ENCODE measurements at places on chromosomes 11 and 22.

- DNase-seq, result peak; percentile 12
Observed at GRCh38 chr11:76208438-76209374, 2.4 kb upstream of the WNT11 start.

GRCh38 chr11:106177311-106177710, 99.8 kb downstream of the AASDHPPT start:
- no peak for DNase-seq

DNA sequence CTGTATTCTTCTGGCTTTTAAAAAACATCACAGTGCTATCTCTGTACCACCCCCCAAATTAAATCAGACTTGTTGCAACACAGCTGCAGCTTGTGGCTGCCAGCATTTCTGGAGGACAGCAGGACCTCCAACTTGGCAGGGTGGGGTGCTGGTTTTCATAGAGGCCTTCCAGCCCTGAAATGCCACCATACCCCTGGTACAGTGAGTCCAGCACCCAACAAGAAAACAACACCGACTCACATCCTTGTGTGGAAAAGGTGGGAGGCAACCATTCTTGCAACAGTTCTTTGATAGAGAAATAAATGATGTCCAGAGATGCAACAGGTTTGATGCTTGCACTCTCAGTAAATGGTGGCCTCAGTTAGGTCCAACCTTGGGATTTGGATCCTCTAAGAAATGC, 96.0 kb downstream of the ABTB2 start:
- DNase-seq, result no peak

DNA sequence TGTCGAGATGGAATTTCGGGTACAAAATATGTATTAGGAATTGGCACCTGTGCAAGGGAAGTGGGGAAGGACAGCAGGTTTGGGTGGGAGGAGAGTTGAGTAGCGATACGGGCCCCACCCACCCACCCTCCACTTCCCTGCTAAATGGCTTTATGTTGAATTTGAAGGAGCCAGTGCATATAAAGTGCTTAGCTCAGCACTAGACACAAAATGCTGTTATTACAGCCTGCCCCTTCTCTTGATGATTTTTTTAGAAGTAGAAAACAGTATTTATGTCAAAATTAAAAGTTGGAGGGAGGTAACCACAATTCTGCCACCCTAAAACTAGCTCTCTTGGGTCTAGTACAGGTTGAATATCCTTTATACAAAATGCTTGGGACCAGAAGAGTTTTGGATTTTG, 59.3 kb upstream of the SUSD2 start:
- DNase-seq, result no peak

Data from IMR-90 (cell line).